ENCODE measurements at places on chromosomes 12 and 14. TPM values are rescaled to one million over a fixed set of nuclear protein-coding genes. Genes with fewer than 3 reads are reported as not detected.

PMCH gene
- total RNA-seq = not detected

HCAR1 gene
- not detected for total RNA-seq

EGLN3 gene
- total RNA-seq = 2.5 TPM

PRORP gene
- total RNA-seq = 34.1 TPM

PLA2G1B gene
- not detected for total RNA-seq

KRT77 gene
- not detected for total RNA-seq

PRKD1 gene
- not detected for total RNA-seq

KIF26A gene
- 0.11 TPM for total RNA-seq

GRCh38 chr12:47990351-47991105 is 13.7 kb downstream of the COL2A1 start:
- DNase-seq = no peak

DNA sequence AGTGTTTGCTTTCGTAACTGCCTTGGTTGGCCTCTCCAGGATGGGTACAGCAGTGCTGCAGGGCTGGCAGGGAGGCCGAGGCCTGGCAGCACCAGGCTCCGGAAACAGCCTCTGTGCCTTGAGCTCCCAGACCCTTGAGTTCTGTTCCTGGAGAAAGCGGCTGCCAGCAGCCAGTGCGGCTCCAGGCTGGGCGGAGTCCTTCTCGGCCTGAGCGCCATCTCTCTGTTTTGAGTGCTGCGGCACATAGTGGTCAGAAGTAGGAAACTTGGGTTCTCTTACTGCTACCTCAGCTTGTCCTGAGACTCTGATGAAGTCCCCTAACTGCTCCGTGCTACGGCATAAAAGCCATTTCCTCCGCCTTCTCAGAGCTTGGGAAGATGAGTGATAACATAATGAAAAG is 65.9 kb downstream of the KCNA1 start:
- no peak for DNase-seq

DNA sequence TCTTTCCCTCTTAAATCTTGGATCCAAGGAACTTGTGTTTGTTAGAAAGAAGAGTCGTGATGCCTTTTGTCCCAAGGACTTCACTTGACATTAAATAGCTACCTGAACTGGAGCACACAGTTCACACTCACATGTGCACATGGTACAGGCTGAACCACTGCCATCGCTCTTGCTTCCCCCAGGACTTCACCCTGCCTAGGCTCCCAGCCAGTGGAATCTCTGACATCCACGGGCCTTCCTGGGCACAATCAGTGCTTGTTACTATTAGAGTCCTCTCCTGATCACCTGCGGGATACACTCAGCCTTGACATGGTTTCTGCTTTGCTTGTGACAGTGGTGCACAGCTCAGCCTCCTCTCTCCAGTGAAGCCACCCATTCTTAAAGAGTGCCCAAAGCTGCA is 49.1 kb upstream of the KCNA5 start:
- no peak for DNase-seq

DNA sequence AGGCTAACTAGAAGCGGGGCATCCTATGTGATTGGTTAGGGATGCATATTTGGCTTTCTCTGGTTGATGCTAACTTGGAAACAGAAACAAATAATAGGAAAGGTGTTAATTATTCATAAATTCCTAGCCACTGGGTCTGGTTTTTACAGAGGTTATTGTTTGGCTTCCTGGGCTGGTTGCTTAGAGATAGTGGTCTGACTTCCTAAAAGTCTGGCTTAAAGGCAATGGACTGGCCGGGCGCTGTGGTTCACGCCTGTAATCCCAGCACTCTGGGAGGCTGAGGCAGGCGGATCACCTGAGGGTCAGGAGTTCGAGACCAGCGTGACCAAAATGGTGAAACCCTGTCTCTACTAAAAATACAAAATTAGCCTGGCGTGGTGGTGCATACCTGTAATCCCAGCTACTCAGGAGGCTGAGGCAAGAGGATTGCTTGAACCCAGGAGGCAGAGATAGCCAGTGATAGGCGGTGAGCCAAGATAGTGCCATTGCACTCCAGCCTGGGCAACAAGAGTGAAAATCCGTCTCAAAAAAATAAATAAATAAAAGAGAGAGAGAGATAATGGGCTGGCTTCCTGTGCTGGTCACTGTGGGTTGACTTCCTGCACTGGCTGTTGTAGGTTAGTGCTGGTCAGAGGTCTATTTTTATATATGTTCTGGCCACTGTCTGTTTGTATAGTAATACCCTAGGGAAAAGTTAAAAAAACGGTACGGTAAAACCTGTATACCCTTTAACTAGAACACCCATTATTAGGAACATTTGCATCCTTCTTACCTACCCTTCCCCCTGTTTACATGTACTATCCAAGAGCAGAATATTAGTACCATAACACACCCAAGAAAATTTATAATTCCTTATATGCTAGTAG is 24.1 kb downstream of the OR6S1 start:
- DNase-seq = no peak

GRCh38 chr14:52960627-52961026 is 9.8 kb upstream of the FERMT2 start:
- no peak for DNase-seq

GRCh38 chr14:26966908-26967307 is 369.1 kb upstream of the NOVA1 start:
- DNase-seq = no peak

GRCh38 chr12:22335794-22336166 is 1.3 kb upstream of the ST8SIA1 start:
- no peak for DNase-seq

GRCh38 chr12:109701064-109701463 is 12.6 kb upstream of the FAM222A start:
- DNase-seq = no peak

DNA sequence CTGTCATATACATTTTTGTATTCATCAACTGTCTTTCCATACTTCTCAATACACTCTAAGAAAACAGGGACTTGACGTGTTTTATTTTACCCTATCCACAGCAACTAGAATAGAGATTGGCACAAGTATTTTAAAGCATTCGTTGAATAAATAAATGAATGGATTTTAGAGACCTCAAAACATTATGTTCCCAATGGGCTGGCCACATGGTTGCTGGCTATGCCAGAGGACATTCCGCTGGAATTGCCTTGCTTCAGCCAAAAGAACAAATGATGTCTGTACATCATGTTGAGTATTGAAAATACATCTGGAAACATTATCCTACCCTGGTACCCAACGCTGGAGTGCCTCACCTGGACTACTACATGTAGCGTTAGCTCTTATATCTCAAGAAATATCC is 132.8 kb upstream of the RAP1B start:
- DNase-seq = no peak

- no peak for DNase-seq
These were observed 8.3 kb upstream of the RTL1 start for GRCh38 chr14:100911665-100912316.

DNA sequence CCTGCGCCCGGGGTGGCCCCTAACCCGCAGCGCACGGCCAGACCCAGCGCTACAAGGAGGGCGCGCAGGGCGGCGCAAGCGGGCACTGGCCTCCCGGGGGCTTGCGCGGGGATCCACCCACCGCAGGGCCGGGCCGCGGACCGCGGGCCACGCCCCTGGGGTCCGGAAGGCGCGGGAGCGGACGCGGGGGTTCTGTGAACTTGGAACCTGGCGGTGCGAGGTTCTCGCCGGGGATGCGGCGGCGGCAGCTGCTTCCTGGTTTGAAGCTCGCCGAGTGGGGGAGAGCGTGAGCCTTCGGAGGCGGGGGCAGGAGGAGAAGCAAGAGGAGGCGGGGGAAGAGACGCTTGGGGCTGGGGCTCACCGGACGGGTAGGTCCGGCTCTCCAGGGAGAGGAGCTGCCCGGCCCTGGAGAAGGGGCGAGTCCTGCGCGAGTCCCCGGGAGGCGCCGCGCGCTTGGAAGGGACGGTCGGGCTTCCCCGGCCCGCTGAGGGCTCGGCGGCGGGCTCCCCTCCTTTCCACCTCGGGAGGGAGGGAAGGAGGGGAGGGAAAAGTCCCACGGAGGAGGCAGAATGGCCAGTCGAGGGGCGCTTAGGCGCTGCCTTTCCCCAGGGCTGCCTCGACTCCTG is at the start of gene PRKCH:
Gene PRKCH (plus strand): TSS at position 195 of the 626 bp plus-strand sequence. CDS start 523 bp downstream, outside the sequence.
- peak; percentile 84 for DNase-seq

DNA sequence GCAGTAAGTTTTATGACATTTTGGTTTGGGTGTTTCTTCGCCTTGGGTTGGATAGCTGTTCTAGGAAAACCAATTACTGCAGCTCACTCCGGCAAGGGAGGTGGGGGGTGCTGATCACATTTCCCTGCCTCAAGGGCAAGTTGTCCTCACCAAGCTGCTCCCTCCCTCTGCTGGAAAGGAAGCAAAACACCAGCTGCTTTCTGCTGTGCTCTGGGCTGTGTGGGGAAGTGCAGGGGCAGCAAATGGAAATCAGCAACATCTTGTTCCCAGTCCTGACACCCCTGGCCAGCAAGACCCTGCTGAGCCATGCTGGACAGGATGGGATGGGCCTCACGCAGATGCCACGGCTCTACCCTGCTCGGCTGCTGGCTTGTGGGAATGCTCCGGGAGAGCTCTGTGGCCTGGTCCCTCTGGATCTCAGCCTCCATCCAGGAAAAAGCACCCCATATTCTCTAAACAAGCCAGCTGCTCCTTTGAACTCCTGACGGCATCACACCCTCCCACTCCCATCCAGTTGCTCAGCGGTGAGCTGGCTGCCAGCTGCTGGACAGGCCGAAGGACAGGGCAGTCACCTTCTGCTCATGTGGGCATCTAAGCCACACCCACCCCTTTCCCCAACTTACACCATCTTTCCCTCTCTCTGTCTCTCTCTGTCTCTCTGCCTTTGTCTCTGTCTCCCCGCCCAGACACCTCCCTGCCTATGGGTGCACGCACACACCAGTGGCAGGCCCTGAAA is 52.4 kb upstream of the EIF5 start:
- DNase-seq = no peak

DNA sequence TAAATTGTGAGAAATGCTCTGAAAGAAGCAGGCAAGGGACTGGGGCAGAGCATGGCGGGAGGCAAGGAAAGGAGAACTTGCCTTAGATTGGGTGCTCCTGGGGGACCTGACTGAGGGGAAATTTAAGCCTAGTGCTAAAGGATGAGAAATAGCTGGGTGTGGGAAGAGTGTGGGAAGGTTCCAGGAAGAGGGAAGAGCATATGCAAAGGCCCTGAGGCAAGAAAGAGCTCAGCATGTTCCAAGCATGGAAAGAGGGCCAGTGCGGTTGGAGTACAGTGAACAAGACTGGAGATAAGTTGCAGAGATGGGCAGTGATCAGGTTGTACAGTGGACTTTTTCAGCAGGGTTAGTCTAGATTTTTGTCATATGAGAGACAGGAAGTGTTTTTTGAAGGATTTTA is 9.0 kb downstream of the CLSTN3 start:
- DNase-seq = no peak

- DNase-seq = no peak
These were observed 1.3 kb upstream of the NCOR2 start for GRCh38 chr12:124568431-124569374.

GRCh38 chr12:43556057-43556456 is 4.1 kb upstream of the ADAMTS20 start:
- no peak for DNase-seq

DNA sequence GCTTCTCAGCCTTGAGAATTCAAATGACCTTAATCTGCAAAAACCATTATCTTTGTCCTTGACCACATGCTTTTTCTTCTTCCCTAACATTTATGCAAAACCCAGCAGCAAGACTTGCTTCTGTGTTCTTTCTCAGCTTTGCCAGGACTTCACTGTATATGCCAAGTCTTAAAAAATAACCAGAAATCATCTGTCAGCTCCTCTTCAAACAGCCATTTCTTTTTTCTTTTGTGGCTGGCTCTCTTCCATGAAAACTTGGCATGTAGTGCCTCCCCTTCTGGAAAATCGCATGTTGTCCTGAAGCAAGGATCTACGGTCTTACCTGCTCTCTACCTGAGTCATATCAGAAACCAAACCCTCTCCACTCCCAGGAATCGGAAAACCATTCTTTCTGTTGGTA is 364.9 kb downstream of the RPS29 start:
- no peak for DNase-seq

- DNase-seq = peak; percentile 73
These were observed 1.4 kb upstream of the FOS start for GRCh38 chr14:75277008-75277814.

DNA sequence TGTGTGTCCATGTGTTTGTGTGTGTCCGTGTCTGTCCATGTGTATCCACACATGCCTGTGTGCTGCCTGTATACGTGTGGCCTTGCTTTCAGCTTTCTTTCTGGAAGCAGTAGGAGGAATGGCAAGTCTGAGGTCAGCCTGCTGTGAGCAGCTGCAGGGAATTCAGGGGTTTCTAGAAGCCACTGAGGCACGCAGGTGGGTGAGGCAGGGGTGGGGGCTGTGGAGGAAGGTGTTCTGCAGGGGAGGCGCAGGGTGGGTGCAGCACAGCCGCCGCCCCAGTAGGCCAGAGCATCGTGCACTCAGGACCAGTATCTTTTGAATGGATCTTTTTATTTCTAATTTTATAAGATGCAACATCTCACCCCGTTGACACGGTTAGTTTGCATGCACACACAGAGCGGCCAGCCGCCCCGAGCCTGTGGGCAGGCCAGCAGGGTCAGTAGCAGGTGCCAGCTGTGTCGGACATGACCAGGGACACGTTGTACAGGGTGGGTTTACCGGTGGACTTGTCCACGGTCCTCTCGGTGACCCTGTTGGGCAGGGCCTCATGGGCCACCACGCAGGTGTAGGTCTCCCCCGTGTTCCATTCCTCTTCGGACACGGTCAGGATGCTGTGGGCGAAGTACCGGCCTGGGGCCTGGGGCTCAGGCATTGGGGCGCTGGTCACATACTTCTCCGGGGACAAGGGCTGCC is 327.7 kb downstream of the TMEM121 start:
- no peak for DNase-seq

DNA sequence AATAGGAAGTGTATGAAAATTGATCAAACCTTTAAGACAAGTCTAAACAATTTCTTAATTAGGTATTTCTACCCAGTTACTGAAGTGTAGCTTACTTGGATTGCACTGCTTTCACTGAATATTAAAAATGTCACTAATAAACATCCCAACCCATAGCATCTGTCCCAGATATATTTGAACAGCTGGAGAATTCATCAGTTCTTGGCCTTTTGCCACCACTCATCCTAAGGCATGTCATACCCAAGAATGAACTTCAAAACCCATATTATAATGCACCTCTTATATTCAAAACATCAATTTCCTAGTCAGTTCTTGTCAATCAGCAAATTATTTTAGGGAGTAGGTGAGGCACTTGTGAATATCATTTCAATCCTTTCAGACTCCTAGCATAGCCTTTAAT is 392.3 kb downstream of the PAWR start:
- DNase-seq = no peak

- DNase-seq = no peak
These were observed 15.0 kb downstream of the CEP170B start for GRCh38 chr14:104879983-104880565.

GRCh38 chr14:76644855-76645518 is 116.3 kb upstream of the VASH1 start:
- no peak for DNase-seq

GRCh38 chr12:57756406-57757341 is 1.8 kb downstream of the MARCHF9 start:
- peak; percentile 51 for DNase-seq

- DNase-seq = no peak
These were observed 45.9 kb downstream of the PPP1R13B start for GRCh38 chr14:103801459-103801858.
